ENCODE measurements at places on chromosomes 3 and 15.
A peak's percentile ranks its signal among the peaks of the same experiment; 100 is the strongest.

DNA sequence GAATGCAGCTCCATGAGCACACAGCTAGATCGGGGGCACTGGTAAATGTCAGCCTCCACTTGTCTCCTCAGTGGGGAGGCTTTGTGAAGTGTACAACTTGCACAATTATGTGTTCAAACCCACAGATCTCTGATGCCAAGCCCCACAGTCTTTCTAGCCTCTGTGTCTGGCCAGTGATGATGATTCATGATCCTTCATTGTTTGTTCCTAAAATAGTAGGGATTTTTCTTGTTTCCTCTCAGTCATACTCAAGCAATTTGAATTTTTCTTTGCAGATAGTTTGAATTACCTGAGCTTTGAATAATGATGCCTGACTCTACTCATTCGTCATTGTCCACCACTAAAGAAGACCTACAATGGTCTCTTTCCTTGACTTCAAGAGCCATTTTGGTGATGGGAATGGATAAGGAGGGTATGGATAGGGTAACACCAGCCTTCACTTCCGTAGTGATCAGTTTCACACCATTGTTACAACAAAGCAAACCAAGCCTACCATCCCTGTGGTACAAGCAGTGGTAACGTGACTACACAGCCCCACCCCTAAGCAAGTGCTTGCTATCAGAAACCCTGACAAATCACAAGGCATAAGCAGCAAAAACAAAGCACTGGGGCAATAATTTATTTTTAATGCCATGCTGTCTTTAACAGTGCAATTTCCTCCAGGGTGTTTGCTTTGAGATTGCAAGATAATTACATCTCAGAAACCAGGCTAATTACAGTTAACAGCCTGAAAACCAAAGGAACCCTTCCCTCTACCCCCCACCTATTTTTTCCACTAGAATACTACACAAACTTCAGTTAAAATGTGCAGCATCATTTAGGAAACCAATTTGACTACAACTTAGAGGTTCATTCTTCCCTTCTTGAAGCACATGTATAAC, 114.1 kb upstream of the PPP2R3A start:
- DNase-seq: no peak

GRCh38 chr3:49674497-49674983, 389 bp downstream of the APEH start:
- no peak for DNase-seq

DNA sequence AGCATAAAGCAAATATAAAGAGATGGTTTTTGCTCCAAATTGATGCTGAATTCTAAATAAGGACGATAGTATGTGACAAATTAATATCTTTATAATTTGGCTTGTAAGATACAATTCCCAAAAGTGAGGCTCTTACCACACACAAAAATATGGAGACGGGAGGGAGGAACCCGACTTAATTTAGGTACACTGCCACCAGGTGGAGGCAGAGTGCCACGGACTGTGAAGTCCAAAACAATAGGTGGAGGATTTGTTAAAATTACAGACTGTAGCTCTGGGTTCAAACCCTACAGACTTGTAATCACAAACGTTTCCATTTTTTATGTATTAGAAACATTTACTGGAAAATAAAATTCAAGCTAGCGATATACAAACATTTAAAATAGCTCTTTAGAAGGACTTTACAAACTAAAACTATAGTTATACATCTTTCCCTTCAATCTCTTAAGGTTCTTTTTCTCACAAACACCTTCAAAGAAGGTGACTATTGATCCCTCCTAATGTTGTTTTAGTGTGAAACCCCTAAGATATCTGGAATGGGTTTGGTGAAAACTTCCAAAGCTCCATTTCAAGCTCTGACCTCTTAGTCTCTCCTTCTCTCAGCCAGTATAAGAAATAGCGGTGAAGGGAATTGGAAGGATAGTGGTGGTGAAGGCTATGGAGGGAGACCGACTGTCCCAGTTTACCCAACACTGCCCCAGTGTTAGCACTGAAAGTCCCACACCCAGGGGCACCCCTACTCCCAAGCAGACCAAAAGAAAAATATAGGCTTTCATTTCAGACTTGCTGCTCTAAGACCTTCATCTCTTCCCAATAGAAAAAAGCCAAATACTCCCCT, 89.7 kb downstream of the AQP9 start:
- DNase-seq: peak; percentile 42

- no peak for DNase-seq
Observed at GRCh38 chr3:143956838-143957237, 14.8 kb upstream of the DIPK2A start.

GRCh38 chr3:76024640-76025039, 239.3 kb upstream of the ZNF717 start:
- DNase-seq: no peak

DNA sequence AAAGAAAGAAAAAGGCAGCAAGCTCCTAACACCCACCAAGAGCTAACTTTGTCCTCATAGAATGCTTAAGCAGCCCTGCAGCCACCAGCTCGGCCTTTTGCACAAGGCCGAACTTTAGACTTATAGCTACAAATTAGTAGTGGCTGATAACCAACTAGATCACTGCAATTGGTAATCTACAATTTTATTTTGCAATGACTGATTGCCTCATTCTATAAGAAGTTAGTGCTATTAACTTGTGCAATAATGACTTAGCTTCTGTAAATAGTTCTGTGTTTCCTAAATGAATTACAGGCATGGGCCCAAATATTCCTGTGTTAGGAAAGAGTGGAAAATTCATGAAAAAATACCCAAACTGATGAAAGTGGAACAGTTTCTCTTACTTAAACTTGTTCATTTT, 284.8 kb upstream of the CFAP20DC start:
- no peak for DNase-seq

- no peak for DNase-seq
Observed at GRCh38 chr3:54877730-54878129, 50.1 kb downstream of the LRTM1 start.

DNA sequence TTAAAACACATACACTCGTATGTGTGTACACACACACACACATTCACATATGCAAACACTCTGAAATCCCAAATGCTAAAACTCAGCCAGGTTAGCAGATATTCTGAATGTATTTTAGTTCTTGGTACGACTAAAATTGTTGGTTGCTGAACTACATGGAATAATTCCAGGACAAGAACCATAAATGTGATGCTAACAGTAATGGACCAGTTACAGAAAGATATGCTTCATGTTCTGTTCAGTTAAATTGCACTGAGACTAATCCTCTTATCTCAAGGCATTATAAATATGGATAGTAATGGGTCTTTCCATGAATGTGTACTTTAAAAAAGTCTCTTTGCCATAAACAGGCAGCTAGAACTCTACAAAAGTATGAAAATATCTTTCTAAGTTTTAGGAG, 113.3 kb downstream of the FRMD4B start:
- no peak for DNase-seq

DNA sequence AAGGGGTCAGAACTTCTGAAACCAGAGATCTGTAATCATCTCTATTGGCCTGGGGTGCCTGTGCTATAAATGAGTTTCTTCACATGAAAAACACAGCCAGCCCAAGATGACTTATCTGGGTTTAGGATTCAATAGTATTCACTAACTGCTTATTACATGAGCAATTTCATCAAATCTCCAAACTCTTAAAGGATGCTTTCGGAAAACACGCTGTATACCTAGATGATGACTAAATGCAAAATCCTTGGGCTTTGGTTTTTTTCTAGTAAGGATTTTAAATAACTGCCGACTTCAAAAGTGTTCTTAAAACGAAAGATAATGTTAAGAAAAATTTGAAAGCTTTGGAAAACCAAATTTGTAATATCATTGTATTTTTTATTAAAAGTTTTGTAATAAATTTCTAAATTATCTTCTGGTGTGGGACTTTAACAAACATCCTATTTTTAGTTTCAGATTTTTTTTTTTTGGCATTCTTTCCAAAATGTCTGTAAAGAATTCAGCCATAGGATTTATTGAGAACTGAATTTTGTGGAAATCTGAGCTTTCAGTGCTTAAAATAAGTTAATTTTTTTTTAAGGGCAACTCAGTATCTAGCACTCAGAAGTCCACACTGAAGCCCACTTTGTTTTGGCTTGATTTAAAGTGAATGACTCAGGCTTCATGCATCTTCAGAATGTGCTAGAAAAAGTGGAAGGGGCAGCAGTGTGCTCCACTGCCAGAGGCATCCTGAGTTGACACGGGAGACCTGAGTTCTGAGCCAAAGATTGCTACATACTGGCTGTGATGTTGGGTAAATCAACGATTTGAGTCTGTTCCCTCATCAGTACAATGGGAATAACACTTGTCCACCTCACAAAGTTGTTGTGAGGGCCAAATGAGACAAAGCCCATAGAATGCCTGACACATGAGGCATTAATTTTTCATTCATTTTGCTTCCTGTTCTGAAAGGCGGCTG, 18.7 kb downstream of the TMEM43 start:
- DNase-seq: no peak

DNA sequence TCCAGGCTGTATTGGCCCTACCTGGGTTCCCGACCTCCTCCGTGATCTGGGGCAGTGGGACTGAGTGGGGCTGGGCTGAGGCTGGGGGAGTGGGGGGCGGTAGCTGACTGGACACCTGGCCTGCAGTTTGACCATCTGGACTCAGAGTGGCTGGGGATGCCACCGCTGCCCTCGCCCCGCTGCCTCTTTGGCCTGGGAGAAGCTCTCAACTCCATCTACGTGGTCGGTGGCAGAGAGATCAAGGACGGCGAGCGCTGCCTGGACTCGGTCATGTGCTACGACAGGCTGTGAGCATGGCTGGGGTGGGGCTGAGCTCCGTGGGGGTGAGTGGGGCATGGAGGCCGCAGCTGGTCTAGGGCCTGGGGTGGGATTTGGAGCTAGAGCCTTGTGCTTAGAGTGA, 2.7 kb downstream of the KLHL40 start:
- no peak for DNase-seq

DNA sequence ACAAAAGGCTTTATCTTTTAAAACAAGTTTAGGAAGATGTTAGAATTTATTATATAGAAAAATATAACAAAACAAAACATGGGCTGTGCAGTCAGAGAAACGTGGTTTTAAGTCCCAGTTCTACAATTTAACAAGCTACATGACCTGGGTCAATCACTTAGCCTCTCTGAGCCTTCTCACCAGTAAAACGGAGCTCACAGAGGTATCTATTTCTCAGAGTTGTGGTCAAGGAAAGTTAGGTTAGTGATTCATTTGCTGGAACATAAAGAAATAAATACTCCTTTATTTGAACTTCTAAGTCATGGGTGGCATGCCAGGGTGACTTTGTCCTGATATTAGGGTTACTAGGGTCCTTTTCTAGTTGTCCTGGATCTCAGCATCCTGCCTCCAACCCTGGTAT, 10.8 kb upstream of the CCDC174 start:
- no peak for DNase-seq

- no peak for DNase-seq
Observed at GRCh38 chr3:112059497-112059896, 25.0 kb downstream of the TMPRSS7 start.

DNA sequence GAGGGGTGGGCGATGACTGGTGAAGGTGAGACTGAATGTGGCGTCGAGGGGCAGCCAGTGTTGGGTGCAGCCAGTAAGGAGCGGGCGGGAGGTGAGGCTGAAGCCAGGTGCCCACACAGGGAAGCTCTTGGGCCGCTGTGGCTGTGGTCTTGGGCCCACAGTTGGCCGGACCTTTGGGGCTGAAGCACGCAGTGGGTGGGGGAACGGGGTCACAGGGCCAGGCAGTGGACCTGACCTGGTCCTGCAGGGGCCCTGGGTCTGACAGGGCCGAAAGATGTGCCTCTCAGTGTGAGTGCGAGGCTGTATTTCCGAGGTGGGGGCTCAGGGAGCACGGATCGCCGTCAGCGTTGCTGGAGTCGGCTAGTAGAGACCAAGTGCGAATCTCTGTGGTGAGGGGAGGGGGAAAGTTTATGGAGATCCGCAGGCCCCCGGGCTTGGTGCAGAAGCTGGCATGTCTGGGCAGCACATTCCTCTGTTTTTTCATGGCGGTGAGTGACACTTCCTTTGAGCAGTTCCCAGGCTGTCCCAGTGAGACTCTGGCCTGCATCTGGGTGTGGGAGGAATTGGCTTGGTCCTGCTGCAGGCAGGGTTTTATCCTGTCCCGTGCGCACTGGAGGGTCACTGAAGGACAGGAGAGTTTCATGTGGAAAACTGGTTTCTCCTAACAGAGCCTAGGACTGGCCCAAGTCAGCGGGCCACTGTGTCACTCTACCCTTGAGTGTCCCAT, 100.8 kb downstream of the TMEM266 start:
- DNase-seq: no peak

GRCh38 chr3:134708671-134709070, 57.8 kb upstream of the KY start:
- DNase-seq: no peak

GRCh38 chr15:64774629-64775493, 528 bp downstream of the RBPMS2 start:
- DNase-seq: no peak

DNA sequence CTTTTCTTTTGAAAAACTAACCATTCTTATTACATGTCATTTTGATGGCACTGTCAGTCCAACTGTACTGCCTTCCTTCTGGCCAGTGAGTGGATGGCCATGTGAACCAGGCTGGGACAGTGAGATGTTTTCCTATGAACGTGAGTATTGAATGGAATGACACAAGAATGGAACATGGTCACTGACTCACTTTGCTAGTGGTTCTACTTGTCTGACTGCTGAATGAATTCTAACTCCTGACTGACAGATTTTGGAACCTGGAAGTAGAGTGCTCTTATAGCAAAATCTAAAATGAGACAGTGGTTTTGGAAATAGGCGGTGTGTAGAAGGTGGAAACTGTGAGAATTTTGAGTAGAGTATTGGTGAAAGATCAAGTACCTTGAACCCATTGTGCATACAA, 606.9 kb upstream of the KCNMB2 start:
- no peak for DNase-seq

DNA sequence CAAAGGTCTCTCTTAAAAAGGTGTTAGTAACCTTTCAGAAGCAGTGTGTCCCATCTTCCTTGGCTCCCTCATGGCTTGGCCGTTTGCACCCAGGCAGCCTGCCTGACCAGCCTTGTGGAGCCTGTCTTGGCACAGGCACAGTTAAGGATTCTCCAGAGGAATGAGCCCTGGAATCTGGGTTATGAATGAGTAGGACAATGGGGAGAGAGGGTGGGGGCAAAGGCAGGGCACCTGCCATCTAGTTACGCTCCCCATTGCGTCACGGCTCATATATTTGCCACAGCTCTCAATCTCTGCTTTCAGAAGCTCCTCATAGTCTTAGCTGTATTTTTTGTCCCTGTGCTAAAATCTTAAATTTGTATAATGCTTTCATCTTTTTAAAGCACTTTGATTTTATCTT, 50.6 kb downstream of the WDR76 start:
- DNase-seq: no peak

DNA sequence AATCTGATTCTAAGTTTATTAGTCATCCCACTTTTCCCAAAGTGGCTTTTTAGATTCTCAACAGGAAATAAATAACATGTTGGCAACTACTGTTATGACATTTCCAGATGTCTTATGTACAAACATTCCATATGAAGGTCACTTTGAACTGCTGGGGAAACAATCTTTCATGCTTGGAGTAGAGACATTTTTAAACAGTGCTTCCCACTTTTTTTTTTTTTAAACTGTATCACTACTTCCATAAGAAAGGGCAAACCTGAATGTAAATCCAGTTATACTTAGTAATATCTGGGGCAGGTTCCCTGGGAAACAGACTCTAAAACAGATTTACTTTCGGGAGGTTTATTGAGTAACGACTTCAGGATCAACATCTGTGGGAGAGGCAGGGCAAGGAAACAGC, 473.8 kb downstream of the TAFA4 start:
- DNase-seq: no peak

Data from KG1 (cell line).